ENCODE measurements at places on chromosomes 7 and 10.

DNA sequence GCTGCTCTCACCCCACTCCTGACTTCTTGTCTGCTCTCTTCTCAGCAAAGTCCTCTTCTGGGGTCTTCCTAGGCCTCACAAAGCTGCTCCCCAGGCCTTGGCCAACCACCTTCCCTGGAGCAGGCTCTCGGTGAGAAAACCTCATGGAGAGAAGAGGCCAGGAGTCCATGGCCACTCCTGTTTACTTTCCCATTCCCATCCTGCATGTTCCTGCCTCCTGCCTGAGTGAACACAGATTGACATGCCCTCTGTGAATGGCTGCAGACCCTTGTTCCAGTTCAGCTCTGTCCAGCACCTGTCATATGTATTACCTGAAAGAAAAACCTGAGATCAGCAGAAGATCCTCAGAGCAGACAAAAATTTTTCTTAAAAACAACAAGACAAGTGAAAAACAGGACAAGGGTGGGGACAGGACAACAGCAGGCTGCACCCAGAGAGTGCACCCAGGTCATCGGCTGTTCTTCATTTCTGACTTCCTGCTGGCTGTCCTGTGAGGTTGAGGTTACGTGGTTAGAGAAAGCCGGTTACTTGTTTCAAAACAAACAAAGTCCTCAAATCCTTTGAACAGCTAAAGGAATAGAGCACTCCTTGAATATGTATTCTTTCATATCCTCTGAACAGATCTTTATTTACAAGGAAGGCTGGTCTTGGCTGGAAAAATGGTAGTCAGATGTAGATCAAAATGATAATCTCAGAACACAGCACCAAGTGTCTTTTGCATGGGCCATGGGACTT, 34.0 kb upstream of the DLD start:
- no peak for DNase-seq

DNA sequence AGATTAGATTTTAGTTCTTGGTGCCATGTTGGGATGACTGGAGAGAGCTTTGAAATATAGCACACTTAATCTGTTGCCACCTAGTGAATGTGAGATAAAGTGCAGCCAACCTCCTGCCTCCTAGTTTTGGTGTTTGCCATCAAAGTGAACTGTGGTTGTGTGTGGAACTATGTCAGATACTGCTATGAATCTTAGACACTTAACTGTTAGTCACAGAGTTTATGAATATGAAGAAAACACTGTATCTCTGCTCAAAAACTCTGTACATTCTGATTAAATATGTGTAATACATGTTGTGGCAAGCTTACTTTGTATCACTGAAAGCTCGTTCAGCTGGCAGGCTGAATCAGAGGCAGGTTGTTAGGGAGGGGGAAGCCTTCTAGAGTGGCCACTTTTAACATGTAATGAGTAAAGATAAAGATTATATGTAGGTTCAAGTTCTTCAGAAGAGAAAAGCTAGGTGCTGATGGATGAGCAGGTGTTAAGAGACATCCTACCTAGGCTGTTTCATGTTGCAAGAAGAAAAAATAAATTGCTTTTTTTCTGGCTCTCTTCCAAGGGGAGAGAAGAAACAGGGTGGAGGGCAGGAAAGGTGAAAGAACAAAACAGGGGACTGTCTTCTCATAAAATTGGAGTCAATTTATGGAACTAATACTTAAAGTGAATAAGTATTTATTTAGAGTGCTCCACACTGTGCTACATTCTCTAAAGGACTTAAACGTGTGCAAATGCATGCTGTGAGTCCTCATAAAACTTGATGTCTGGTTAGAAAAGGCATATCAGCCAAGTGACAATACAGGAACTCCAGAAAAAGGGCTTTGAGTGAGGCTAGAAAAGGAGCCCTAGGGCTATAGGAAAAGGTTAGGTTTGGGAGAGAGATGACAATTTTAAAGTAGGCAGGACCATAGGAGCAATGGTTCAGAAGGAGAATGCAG, 14.1 kb upstream of the LAMB1 start:
- DNase-seq: no peak

DNA sequence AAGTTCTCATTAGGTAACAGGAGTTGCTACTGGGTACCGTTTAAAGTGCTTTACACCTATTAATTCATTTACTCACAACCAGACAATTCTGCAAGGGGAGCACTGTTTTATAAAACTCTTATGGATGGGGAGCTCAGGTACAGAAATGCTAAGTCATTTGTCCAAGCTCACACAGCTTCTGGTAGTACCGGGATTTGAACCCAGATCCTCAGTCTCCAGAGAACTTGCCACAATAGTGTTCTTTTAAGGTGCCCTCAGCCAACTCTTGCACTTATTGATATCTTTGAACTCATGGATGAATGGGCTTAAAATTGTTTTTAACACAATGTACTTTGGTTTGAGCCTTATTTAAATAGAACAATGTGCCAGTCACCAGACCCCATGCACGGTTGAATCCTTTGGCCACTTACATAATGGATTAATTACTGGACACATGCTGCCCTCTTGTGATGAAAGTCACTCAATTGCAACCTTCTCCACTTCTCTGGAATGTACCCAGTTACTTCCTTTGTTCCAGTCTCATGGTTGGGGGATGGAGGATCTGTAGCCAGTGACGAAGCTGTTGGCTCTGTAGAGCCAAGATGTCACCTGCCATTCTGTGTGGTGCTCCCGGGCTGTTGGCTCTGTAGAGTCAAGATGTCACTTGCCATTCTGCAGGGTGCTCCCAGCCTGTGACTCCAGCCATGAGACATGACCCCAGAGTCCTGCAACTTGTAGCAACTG, 65.6 kb downstream of the NOD1 start:
- no peak for DNase-seq

DNA sequence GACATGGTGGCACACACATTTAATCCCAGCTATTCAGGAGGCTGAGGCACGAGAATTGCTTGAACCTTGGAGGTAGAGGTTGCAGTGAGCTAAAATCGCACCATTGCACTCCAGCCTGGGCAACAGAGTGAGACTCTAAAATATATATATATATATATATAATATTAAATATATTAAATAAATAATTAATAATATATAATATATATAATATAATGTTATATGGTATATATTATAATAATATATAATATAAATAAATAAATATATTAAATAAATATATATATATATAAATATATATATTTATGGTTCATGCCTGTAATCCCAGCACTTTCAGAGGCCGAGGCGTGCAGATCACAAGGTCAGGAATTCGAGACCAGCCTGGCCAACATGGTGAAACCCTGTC, 33.9 kb upstream of the PBLD start:
- no peak for DNase-seq

GRCh38 chr10:131402771-131403650, 91.5 kb upstream of the TCERG1L start:
- no peak for DNase-seq

DNA sequence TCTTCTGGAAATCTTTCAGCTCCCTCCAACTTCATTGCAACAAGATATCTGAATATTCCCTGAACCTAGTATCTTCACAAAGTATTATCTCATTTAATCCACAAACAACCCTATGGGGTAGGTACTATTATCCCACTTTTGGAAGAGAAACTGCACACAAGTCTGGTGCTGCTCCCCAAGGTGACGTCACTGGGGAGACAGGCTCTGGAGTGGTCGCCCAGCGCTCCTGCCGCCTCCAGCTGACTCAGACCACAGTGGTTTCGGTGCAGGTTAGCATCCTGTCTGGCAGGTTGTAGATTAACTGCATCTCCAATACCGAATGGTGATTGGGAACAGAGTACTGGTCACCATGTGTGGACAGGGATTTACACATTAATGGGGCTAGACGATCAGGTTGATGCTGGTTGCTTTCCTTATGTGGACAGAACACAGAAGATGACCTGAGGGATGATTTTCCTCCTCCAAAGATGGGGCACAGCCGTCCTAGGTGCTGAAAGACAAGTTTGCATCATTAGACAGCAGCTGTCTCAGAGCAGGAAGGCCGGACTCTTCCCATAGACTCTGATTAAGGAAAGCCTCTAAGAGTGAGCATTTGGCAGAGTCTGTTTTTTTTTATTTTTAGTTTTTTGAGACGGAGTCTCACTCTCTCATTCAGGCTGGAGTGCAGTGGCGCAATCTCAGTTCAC, 128.6 kb downstream of the TRRAP start:
- DNase-seq: no peak

DNA sequence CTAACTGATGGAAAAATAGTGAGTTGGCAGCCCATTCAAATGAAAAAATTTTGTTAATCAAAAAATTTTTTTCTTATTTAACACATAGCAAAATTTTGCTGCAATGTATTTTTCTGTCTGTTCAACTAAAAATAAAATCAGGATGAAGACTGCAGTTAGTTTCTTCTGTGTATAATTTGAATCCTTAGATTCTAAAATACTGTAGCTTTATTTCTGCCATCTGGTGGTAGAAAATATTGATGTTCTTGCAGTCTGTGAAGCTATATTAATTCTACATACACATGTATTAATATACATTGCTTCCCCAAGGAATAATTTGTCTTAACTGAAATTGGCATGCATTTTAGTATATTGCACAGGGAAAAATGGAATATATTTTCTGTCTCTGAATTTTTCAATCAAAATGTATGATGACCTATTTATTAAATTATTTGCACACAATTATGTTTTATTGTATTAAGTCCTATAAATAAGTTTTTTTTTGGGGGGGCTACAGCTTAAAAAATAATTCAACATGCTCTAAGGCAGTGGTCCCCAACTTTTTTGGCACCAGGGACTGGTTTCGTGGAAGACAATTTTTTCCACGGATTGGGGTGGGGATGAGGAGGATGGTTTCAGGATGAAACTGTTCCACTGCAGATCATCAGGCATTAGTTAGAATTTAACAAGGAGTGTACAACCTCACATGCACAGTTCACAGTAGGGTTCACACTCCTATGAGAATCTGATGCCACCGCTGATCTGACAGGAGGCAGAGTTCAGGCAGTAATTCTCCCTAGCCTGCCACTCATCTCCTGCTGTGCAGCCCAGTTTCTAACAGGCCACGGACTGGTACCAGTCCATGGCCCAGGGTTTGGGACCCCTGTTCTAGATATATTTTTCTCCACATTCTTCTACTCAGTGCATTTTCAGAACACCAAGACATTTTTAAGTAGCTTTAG, 119.4 kb downstream of the GNAT3 start:
- DNase-seq: no peak

DNA sequence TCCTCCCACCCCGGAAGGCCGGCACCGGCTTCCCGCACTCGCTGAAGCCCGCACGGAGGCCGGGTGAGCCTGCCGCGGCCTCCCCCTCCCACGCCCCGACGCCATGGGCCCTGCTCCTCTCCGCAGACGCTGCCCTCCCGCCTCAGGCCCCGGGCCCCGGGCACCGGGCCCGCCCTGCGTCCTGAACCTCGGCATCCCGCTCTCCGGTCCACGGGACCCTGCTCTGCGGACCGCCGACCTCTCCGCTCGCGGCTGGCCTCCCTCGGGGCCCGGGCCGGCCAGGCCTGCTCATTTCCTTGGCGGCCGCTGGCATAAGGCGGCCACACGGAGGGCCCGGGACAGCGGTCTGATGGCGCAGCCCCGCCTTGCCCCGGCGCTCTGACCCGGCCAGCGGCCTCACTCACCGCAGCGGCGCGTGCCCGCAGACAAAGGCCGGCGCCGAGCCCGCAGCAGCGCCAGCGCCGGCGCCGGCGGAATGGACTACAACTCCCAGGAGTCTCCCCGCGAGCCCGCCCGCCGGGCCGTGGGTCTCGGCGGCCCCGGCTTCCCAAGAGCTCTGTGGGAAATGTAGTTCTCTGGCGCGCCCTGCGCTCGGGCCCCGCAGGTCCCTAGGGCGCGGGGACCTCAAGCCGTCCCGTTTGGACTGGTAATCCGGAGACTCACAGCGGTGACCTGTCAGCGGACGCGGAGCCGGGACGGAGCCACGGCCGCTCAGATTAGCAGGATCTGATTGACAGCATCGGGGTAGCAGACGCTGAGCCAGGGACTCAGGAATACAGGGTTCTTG, at the start of gene ZNF32:
Gene ZNF32, minus strand, starts transcription at position 484 of the 787 bp plus-strand sequence. CDS start 2,748 bp downstream, outside the sequence.
- peak; percentile 45 for DNase-seq

DNA sequence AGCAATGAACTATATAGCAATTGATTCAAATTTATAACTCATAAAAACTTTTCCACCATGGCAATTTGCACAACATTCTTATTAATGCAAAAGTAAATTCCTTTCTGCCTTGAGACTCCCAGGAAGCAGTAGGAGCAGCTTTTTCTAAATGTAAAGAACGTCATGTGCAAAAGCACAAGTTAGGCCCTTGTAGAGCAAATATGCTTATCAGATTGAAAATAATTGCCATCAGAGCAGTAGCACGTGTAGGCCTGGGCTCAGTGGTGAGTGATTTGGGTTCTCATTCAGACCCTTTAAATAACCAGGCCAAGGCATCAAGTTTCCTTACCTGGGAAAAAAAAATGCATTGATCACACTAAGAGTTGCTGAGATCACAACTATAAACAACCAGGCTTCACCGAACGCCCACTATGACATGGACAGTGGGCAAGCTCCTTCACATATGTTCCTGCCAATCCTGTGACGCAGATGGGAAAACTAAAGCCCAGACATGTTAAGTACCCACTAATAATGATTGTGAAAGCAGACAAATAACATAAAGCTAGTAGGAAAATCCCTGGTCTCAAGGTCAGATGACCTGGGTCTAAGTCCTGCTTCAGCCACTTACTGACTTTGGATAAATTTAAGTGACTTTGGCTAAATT, 22.1 kb upstream of the SAR1A start:
- DNase-seq: no peak

DNA sequence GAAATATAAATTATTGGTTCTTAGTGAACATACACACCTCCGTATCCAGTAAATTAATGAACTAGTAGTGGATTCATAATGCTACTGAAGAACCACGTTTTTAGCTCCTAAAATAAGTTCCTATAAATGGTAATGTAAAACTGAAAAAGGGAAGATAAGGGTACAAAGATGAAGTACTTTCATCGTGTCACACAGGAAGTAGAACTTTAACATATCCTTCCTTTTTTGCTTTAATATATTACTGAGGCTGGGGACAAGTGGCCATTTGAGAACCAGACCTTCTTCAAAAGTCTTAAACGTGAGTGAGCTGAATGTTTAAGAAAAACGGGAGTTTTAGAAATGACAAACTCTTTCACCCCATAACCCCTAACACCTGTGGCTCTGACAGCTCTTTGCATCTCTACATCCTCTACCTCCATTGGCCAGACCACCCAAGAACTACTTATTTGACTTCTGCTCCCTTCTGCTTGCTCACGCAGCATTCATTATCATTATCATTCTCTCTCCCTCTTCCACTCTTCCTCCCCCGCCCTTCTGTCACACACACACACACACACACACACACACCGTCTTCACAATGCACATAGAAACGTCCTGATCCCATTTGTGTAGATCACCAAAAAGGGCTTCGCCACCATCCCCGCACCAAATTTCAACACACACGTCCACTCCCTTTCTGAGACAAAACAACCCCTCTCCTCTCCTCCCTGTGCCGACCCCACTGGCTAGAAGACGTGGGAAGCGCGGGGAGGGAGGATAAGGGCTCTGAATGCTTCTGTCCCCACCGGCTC, 677 bp downstream of the SKAP2 start:
- DNase-seq: no peak

DNA sequence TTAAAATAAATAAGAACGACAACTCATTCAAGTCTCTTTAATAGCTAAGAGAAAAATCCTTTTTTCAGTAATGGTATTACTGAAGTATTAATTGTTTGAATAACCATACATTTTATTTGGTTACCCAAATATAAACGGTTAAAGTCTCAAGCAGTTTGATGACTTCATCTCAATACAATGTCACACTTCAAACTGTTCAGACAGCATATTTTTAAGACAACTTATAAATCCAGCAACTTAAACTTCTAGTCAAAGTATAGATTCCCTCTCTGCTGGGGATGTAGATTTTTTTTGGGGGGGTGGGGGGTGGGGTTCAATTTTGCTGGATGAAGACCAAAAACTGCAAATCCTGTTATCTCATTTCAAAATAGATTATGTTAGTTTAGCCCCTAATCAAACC, 42.0 kb downstream of the GNA12 start:
- no peak for DNase-seq

Data from activated naive CD4-positive, alpha-beta T cell (primary cell).